ENCODE measurements at places on chromosomes 12 and 14. TPM values are rescaled to one million over a fixed set of nuclear protein-coding genes. Genes with fewer than 3 reads are reported as not detected.

The OR6C2 gene
- total RNA-seq: not detected

The TSPAN19 gene
- not detected for total RNA-seq

The HAL gene
- 2.0 TPM for total RNA-seq

DNA sequence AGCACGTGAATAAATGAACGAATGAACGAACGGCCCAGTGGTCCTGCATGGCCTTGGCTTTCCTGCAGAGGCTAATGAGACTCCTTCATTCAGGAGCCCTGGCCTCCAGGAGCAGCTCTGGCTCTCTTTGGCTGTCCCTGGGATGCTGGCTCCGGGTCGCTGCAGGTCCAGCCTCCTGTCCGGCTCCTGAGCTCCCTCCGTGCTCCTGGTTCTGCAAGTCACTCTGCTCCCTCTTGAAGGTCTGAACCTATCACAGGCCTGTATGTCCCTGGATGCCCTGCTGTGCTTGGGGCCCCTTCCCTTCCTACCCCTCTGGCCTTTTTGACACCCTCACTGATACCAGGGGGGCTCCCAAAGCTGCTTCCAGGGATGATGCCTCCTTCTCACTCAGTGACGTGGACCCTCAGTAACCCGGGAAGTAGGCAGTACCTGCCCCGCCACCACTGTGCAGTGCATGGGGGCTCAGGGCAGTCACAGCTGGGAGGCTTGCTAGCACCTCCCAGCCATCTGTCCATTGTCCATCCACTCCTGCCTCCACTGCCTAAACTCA, 133.7 kb upstream of the C14orf180 start:
- no peak overlapping the region for H3K4me3 ChIP-seq
- no peak for DNase-seq
- H3K36me3 ChIP-seq: no peaks in the 10 kb centered on the region
- peaks cover 5% of the 10 kb centered on the region for H3K27me3 ChIP-seq

DNA sequence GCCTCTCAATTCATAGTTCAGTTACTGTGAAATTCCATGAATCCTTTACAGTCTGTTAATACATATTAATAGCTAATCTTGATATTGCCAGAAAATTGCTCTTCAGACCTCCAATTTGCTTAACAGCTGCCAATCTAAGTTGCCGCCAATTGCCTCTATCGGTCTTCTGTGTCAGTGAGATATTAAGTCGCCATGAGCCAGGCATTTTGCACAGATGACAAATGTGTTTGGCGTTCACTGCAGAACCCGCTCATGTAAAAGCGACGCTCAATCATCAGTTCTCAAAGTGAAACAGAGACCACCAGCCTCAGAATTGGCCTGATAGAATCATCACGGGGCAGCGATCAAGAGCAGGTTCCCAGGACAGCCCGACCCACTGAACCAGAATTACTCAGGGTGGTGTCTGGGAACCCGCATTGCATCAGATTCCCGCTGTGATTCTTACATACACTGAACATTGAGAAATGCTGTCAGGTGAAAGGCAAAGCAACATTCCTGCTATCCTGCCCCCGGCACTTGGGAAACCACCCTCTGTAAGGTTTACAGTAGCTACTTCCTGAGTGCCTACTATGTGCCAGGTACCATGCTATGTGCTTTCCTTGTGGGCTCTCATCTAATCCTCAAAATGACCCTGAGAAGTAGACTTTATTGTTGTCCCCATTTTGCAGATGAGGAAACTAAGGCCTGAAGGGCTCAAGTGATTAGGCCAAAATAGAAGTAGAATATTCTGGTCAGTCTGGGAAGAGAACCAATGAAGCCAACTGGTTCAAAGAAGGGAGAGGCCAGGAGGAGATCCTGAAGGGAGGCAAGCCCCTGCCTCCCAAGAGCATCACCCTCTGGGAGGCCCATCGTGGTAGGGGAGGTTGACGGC, 216.4 kb downstream of the SLC41A2 start:
- no peak for DNase-seq
- H3K4me1 ChIP-seq: peaks cover 60% of the 10 kb centered on the region
- H3K4me3 ChIP-seq: no peak overlapping the region
- no peaks in the 10 kb centered on the region for H3K27me3 ChIP-seq
- H3K36me3 ChIP-seq: no peaks in the 10 kb centered on the region

DNA sequence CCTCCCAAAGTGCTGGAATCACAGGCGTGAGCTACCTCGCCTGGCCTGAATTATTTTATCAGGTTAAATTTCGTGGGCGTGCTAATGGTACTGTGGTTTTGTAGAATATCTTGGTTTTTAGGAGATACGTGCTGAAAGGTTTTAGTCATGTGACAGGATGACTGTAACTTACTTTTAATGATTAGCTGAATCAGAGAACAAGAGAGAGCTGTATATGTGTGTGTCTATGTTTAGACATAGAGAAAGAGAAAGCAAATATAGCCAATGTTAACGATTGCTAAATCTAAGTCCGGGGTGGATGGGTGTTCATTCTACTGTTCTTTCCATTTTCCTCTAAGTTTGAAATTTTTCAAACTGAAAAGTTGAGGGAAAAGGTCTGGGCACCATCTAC, 9.2 kb upstream of the PNMA1 start:
- H3K4me3 ChIP-seq: no peak overlapping the region
- no peaks in the 10 kb centered on the region for H3K27me3 ChIP-seq
- peaks cover 45% of the 10 kb centered on the region for H3K4me1 ChIP-seq

DNA sequence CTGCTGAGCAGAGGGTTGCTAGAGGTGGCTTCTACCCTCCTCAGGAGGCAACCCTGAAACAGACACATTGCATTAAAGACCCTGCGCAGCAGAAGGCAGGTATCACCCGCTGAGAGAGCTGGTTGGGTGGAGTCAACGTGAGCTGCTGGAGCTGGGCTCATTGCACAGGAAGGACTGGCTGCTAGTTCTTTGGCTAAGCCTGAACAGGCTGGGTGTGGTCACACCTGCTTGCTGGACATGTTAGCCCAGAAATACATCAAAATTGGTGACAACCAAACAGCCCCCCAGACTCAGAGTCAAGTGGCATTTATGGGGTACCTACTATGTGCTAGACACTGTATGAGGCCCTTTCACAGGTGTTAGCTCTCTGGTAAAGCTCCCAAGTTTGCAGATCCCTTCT, 33.8 kb upstream of the IRF2BPL start:
- H3K27me3 ChIP-seq: no peaks in the 10 kb centered on the region
- H3K4me3 ChIP-seq: no peak overlapping the region
- no peak for DNase-seq
- H3K4me1 ChIP-seq: peaks cover 6% of the 10 kb centered on the region
- H3K27ac ChIP-seq: no peak overlapping the region

DNA sequence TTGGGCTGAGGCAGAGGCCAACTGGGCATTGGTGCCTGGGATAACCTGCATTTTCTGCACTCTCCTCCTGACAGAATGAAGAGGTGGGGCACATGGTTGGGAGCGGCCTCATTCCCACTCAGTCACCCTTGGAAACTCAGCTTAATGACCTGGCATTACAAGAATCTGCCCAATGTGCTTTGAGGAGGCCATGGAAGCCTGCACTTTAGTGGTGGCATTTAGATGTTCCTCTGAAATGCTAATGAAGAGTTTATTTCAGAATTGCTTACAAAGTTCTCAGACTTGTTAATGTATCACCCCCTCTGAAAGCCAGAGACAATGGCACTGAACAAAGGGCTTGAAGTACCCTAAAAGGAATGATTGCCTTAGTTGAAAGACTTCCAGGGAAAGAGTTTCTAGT, 71.4 kb upstream of the PARP11 start:
- no peaks in the 10 kb centered on the region for H3K36me3 ChIP-seq
- peaks cover 40% of the 10 kb centered on the region for H3K4me1 ChIP-seq
- no peak overlapping the region for H3K27ac ChIP-seq
- no peak for DNase-seq
- no peak overlapping the region for H3K4me3 ChIP-seq
- no peaks in the 10 kb centered on the region for H3K27me3 ChIP-seq

- no peak overlapping the region for H3K27ac ChIP-seq
- no peaks in the 10 kb centered on the region for H3K4me1 ChIP-seq
- no peak for DNase-seq
- H3K27me3 ChIP-seq: no peaks in the 10 kb centered on the region
- H3K4me3 ChIP-seq: no peak overlapping the region
Measured at GRCh38 chr12:97223419-97223818, 239.2 kb upstream of the RMST start.

- peaks cover 32% of the 10 kb centered on the region for H3K36me3 ChIP-seq
- H3K27me3 ChIP-seq: no peaks in the 10 kb centered on the region
- H3K27ac ChIP-seq: no peak overlapping the region
- peaks cover 13% of the 10 kb centered on the region for H3K4me1 ChIP-seq
- no peak for DNase-seq
Measured at GRCh38 chr14:55065411-55065810, 14.0 kb downstream of the MAPK1IP1L start.

DNA sequence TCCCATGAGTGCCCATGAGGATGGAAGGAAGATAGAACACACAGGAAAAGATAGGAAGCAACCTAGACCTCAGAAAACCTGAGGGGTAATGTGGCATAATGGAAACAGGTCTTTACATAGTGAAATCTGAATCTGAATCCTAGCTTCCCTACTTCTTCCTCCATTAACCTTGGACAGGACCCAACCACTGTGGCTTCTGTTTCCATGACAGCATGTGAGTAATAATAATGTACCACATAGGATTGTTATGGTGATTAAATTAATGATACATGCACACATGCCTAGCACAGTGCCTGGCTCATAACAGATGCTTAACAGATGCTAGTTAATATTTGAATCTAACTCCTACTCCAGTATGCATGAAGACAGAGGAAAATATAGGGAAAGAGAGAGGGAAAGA, 11.2 kb downstream of the TTC9 start:
- DNase-seq: no peak
- H3K4me1 ChIP-seq: peaks cover 87% of the 10 kb centered on the region
- peak overlapping the region; percentile 30 for H3K27ac ChIP-seq
- no peaks in the 10 kb centered on the region for H3K36me3 ChIP-seq

All from CD4-positive, alpha-beta memory T cell (primary cell).